ENCODE measurements at places on chromosomes 6 and 20.

- DNase-seq: no peak
These were observed 49.4 kb upstream of the CARMIL1 start for GRCh38 chr6:25229671-25230321.

- DNase-seq: no peak
These were observed 16.0 kb downstream of the MDFI start for GRCh38 chr6:41654151-41654697.

GRCh38 chr6:156639009-156639721, 138.0 kb upstream of the ARID1B start:
- no peak for DNase-seq

- no peak for DNase-seq
These were observed 40.8 kb upstream of the MBOAT1 start for GRCh38 chr6:20253021-20253420.

DNA sequence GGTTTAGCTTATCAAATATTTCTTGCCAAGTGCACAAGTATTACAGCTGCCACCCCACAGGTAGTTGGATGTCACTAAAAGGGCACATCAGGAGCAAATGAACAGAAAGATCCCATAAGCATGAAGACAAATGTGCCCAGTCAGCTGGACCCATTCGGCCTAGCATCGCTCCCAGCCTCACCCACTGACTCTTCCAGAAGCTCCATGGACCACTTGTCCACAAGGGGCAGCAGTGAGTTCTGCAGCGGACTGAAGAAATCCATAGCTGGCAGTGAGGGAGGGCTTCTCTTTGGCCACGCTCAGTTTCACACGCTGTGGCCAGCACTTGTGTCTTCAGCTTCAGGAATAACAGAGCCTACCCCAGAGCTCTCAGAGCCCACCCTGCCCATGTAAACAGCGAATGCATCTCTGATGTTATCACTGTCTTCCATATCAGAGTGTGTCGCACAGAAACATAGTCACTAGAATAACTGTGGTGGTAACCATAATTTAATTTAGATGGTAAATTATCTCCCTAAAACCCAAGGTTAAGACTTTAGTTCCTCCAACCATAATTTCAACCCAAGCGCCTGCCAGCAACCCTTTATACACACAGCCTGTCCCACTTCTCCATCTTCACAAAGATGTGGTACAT, 15.8 kb downstream of the CGA start:
- DNase-seq: peak; percentile 34

GRCh38 chr6:155495011-155495768, 39.6 kb upstream of the NOX3 start:
- DNase-seq: no peak

- no peak for DNase-seq
These were observed 191.5 kb upstream of the AGPAT4 start for GRCh38 chr6:161465403-161465802.

DNA sequence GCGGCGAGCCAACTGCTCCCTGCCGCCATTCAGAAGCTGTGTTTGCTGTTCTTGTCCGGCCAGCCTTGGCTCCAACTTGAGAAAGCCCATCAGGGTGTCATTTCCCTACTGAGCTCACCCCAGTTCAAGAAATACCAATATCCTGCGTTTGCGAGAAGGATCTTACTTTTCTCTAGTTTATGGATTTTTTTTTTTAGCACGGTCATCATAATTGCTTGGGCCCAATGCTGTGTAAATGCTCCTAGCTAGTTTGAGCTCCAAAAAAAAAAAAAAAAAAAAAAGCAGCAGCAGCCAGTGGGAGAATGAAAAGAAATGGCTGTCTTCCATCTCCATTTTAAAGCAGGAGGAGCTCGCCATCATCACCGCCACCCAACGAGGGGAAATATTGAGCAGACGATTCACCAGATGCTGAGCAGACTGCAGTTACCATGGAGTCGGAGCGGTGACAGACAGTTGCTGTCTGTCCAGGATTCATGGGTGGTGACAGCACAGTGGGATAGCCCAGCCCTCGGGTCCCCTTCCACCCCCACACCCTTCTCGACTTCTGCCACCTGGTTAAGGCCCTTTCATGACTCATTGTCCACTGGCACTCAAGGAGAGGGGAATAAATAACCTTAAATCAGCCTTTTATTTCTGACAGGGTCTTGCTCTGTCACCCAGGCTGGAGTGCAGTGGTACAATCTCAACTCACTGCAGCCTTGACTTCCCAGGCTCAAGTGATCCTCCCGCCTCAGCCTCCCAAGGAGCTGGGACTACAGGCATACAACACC, 132.4 kb upstream of the SNX9 start:
- no peak for DNase-seq

DNA sequence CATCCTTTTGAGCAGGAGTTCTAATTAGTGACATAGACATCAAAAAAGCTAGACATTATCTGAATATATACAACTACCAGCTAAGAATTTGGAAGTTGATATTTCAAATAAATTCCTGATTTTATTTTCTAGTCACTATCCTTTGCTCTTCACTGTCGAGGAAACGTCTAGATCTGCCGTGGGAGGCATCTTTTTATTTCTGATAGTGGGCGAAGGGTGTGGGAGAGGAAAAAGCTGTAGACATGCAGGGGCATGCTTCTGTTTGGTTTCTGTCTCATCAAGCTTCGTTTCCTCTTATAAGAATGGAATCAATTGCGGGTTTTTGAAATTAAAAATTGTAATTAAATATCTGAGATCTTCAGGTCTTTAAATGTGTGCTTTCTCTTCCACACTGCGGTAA, 16.2 kb upstream of the C6orf118 start:
- DNase-seq: no peak

DNA sequence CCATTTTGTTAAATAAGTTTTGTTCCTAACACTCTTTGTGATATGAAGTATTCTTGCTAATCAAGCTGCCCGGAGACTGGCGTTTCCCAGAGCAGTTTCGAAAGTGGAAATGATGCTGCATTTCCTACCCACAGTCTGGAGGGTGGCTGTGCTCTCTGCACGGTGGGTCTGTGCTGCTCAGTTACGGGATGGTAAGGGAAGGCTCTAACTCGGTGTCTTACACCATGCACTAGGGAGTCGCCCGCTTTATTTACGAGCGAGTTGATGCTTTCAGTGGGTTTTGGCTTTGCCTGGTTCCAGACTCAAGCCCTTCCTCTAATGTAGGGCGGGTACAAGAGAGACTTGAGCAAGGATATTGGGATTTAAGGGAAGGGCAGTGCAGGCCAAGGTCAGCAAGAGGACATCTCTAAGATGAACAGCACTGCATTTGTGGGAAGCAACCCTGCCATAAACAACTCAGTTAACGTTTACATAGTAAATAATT, 180.1 kb upstream of the AKAP12 start:
- DNase-seq: no peak

DNA sequence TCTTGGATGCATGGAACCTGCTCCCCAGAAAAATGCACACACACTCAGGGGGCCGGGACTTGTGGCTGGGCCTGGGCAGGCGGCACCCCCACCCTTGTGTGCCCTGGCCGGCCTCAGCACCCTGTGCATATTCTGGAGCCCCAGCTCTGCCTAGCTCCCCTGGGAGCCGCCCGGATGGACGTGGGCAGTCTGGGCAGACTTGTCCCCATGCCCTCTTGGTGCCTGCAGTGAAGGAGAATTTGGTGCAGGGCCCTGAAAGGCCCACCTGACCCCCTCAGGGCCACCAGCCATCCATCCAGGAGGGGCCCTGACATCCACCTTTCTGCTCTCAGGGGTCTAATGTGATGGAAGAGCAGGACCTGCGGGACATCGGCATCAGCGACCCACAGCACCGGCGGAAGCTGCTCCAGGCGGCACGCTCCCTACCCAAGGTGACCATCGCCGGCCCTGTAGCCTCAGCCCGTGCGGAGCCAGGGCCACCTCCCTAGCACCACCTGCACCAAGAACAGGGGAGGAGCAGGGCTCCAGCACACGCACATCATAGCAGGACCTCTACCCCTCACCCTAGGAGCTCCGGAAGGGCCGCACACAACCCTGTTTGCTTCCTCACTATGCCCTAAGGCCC, 62.8 kb downstream of the TCP11 start:
- no peak for DNase-seq

- no peak for DNase-seq
These were observed 170.5 kb downstream of the BACH2 start for GRCh38 chr6:90126181-90126580.

- DNase-seq: no peak
These were observed 559.5 kb upstream of the PTCHD4 start for GRCh38 chr6:48670546-48670945.

GRCh38 chr6:128124713-128125112, 223.9 kb upstream of the THEMIS start:
- no peak for DNase-seq

GRCh38 chr6:15682965-15683822, 20.4 kb upstream of the DTNBP1 start:
- DNase-seq: no peak

DNA sequence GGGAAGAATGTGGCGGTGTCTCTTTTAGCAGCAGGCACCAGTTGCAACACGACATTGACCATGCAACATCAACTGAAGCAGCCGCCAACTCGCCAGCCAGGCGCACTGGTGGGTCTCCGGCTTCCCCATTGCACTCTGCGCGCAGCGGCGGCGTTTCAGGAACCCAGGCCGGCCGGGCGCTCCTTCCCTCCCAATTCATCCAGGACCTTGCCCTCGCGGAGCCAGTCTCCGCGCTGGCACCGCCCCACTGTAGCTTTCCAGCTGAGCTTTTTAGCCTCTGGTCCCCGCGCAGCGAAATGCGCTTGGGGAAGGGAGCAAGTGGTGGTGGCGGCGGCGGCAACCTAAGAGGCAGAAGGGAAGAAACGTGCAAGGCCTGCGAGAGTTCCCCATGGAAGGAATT, 297.9 kb upstream of the RIMS1 start:
- no peak for DNase-seq

DNA sequence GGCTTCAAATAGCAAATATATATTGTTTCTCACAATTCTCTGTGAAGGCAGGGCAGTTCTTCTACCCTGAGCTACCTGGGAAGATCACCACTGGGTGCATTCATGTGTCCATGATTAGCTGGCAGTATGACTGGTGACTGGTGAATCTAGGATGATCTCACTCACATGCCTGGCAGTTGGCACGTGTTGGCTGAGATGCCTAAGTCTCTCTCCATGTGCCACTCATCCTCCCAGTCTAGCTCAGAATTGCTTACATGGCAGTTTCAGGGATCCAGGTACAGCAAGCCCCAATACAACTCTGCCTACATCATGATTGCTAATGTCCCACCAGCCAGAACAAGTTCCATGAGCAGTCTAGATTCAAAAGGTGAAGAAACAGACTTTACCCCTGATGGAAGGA, 346.8 kb upstream of the CNR1 start:
- DNase-seq: no peak

DNA sequence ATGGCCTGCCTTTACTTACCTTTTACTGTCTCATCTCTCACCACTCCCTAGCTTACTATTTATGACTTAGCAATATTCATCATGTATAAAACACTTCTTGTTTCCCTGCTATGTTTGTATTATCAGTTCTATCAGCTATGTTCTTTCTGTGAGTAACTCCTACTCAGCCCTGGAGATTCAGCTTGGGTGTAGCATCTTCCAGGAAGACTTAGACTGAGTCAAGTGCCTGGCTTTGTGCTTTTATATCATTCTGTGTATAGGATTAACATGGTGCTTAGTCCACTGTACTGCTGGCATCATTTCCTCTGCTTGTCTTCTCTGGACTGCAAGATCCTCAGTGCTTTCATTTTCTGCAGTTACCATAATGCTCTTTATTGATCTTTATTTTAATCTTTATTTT, 257.8 kb downstream of the BTBD3 start:
- DNase-seq: no peak

GRCh38 chr6:166365221-166365620, 17.5 kb downstream of the MPC1 start:
- DNase-seq: no peak

- DNase-seq: no peak
These were observed 100.3 kb downstream of the TMEM242 start for GRCh38 chr6:157223021-157223430.

GRCh38 chr20:49272654-49273053, 5.2 kb downstream of the ZNFX1 start:
- DNase-seq: no peak

- no peak for DNase-seq
These were observed 143.2 kb downstream of the CEBPB start for GRCh38 chr20:50333812-50334211.

DNA sequence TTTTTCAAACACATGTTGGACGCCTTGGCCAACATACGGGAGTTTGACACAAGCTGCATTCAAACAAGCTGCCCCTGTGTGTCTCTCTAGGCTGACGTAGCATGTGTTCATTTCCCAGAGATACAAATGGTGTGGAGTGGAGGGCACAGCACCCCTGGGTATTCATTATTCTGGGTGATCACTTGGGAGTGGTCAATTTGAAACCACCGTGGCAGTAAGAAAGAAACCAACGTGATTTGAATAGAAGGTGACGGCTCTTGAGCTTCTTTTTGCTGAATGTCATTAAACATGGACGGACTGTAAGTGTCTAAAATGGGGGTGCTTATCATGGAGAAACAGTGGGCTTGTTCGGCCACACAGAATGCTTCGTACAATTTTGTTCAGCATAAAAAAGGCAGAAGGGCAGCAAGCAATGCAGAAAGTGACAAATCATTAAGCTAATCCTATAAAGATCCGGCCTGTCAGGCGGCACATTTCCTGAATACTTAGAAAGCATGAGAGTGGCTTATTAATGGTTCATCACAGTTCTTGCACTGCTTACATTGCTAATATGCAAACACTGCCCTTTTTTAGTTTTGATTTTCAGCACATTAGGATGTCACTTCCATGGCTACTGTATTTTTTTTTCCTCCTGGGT, 1261.9 kb upstream of the CITED2 start:
- no peak for DNase-seq

DNA sequence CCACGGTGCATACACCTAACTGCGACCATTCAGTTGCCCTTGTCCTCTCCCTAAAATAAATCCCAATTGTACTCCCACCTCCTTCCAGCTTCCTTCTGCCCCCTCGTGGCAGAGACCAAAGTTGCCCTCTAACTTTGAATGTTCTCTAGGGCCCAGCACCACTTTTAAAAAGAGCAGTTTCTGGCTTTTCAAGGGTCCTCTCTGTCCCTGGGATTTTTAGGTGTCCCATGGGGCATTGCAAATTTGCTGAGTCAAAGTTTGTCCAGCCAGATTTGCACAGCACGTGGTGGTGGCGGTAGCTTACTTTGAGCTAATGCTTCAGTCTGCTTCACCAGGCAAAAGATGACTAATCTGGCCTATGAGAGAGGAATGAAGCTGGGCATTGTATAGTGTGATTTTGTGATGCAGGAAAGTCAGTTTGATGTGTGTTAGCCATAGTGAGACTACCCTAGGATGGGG, 100.2 kb downstream of the PERP start:
- no peak for DNase-seq

GRCh38 chr20:50789968-50790650, 4.8 kb upstream of the BCAS4 start:
- no peak for DNase-seq
